Spleen (tissue), 13 donors: ENCODE measurements at places on chromosomes 13 and 19.
A peak's percentile ranks its signal among the peaks of the same experiment; 100 is the strongest.

DNA sequence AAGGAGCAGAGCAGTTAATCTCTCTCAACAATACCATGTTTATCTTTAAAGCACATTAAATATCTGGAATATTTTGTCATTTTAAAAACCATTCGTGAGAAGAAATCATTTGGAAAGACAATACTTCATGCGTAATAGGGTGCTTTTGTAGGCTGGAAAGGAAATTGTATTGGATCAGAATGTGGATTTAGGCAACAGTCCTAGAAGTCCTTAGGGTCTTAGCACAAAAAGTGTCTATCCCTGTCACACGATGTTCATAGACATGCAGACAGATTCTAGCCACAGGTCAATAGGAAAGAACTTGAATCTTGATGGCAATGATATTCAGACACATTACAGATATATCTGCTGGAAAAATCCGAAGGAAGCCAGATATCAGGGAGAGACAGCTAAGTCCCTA is 156.0 kb downstream of the KCTD12 start:
- DNase-seq, result no peak

- no peak for DNase-seq
Observed at GRCh38 chr19:50735869-50736268, 12.7 kb downstream of the CLEC11A start.

DNA sequence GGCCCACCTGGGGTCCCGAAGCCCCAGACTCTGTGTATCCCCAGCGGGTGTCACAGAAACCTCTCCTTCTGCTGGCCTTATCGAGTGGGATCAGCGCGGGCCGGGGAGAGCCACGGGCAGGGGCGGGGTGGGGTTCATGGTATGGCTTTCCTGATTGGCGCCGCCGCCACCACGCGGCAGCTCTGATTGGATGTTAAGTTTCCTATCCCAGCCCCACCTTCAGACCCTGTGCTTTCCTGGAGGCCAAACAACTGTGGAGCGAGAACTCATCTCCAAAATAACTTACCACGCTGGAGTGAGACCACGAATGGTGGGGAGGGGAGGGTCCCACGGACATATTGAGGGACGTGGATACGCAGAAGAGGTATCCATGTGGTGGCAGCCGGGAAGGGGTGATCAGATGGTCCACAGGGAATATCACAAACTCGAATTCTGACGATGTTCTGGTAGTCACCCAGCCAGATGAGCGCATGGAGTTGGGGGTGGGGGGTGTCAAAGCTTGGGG is 1.0 kb upstream of the ICAM5 start:
- no peak for DNase-seq

- DNase-seq, result no peak
Observed at GRCh38 chr13:112510002-112510780, 77.8 kb downstream of the TUBGCP3 start.

DNA sequence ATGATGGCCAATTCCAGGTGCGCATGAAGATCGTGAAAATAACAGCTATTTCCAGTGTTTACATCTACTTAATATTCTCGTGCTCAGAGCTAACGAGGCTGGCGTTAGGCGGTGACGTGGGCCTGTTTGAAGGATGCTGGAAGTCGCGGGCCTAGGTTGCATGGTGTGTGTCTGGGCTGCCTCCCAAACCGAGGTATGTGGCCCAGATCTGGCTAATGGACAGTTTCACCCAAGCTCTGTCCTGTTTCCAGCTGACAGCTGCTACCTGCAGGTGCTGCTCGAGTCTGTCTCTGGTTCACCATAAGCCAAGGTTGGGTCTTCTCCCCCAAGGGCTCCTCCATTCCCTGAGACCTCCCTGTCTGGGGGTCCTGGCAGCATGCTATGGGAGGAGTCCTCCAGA is 40.5 kb upstream of the KCTD15 start:
- DNase-seq, result no peak

DNA sequence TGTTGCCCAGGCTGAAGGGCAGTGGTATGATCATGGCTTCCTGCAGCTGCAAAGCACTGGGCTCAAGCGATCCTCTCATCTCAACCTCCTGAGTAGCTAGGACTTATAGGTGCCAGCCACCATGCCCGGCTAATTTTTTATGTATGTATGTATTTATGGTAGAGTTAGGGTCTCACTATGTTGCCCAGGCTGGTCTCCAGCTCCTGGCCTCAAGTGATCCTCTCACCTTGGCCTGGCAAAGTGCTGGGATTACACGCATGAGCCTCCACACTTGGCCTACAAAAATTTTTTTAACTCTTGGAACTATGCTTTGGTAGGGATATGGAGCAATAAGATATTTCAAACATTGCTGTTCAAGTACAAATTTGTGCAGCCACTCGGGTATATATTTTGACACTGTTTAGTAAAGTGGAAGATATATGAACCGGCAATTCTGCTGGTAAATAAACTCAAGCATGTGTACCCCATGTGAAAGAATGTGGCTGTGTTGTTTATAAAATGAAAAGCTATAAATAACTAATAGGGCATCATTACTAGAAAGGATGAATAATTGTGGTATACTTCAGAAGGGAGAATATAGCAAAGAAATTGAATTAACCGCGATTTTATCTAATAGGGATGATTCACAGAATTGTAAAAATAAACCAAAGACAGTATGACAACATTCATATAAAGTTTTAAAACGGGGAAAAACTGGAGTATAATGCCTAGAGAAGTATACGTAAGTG is 1.1 kb downstream of the ZNF566 start:
- no peak for DNase-seq

DNA sequence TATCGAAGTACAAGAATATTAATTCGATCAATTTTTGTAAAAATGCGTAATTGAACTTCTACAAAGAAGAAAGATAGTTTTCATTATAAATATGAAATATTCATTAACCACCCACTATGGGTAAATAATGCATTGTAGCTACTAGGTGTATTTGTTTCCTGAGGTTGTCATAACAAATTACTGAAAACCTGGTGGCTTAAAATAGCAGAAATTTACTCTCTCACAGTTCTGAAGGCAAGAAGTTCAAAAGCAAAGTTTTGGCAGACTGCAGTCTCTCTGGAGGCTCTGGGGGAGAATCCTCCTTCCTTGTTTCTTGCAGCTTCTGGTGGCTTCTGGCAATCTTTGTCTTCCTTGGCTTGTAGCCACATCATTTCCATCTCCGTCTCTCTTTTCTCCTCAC is 99.2 kb upstream of the MIR17HG start:
- DNase-seq, result no peak

DNA sequence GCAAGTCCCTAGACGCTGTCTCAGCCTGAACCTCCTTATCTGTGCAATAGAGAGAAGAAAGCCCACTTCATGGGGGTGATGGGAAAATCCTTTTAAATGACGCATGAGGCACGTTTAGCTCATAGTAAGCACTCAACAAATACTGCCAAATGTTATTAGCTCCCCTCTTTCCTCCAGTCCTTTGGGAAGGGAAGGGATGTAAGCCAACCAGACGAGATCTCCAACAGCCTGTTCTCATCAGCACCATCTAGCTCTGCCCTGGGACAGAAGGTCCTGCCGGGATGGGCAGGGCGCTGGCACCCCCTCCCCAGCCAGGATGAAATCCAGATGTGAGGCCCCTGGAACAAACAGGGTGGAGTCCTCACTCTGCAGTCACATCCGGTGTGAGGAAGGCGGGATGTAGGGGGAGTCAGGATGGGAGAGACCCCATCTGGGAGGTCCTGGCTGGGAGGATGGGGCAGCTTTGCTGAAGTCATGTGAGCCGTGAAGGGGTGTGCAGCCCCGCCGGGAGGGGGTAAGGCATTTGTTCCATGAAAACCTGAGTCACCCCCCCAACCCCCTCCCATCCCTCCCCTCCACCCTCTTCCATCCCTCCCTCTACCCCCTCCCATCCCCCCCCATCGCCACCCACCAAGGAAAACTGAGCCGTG is 4.6 kb downstream of the S1PR2 start:
- DNase-seq, result no peak

DNA sequence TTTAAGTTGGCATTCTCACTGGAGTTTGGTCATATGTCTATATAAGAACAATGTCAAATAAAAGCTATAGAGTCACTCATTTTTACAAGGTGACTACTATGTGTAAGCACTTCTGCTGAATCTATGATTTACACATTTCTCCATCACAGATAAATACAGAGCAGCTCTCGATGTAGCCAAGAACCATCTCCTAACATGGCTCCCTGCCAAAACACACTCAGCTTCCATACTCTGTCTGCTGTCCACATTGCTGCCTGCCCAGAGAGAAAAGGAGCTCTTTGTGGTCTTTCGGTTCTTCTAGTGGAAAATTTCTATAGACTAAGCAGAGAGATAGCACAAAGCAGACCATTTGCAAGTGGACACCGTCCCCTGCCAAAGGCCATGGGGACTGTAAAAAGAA is 190.9 kb upstream of the KLF12 start:
- DNase-seq, result no peak

DNA sequence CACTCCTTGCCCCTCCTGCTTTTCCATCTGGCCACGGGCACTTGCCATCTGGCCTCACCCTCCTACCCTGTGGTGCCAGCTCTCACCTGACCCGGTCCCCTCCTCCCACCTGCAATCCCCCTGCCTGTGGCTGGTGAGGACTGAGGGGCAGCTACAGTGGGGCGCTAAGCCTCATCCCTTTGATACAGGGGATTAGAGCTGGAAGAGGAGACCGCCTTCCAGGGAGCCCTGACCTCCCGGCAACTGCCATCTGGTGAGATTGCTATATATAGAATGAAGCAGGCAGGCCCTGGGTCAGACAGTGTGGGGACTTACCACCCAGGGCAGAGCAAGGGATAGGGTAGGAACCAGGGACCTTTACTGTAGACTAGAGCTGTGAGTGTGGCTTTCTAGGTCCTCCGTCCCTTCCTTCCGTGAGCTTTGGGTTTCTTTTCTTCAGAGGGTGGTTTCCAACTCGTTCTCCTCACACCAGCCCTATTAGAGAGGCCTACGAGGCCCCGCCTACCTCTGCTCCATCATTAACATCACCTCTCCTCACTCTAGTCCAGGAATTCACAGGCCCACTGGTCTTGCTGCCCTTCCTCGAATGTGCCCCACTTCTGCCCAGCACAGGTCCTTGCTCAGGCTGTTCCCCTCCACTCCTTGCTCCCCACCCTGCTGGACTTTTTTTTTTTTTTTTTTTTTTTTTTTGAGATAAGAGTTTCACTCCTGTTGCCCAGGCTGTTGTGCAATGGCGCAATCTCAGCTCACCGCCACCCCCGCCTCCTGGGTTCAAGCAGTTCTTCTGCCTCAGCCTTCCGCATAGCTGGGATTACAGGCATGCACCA is 7.7 kb downstream of the KASH5 start:
- no peak for DNase-seq

GRCh38 chr13:59689057-59689456 is 474.7 kb downstream of the DIAPH3 start:
- DNase-seq, result no peak

DNA sequence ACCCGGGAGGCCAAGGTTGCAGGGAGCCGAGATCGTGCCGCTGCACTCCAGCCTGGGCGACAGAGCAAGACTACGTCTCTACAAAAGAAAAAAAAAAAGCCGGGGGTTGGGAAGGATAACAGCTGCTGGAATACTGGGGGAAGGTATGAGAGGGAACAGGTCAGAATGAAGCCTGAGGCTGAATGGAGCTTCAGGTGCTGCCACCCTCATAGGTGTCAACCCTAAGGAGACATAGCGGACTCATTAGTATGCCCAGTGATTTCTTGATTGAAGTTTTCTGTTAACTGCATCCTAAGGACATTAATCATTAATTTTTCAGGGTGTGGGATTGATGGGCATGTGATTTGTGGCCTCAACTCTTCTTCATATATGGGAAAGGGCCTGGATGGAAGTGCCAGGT is 6.0 kb downstream of the SMARCA4 start:
- no peak for DNase-seq

DNA sequence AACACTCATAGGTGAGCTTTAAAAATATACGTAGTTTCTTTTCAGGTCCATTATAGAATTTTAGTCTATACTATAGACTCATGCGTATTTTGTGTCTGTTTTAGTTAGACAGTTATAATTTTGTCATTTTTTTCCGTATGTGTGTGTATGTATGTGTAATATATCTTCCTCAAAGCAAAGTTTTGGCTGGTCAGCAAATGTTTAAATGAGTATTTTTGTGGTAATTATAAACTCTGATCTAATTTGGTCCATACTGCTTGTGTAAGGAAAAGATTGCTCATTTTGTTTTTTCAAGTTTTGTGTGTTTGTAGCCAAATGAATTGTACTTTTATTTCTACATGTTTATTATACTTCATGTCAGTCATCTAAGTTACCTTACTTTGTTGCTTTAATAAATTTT is 20.5 kb downstream of the KCTD4 start:
- DNase-seq, result no peak

GRCh38 chr13:32659736-32660135 is 73.5 kb downstream of the PDS5B start:
- no peak for DNase-seq

DNA sequence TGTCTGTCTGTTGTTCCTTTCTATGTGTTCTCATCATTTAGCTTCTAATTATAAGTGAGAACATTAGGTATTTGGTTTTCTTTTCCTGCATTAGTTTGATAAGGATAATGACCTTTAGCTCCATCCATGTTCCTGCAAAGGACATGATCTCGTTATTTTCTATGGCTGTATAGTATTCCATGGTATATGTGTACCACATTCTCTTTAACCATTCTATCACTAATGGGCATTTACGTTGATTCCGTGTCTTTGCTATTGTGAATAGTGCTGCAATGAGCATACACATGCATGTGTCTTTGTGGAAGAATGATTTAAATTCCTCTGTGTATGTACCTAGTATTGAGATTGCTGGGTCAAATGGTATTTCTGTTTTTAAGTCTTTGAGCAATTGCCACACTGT is 1799.7 kb downstream of the SLITRK5 start:
- DNase-seq, result no peak

GRCh38 chr19:40143612-40144011 is 47.6 kb upstream of the MAP3K10 start:
- DNase-seq, result peak; percentile 80

- no peak for DNase-seq
Observed at GRCh38 chr13:20053016-20053415, 94.5 kb downstream of the ZMYM2 start.

- DNase-seq, result no peak
Observed at GRCh38 chr13:63190742-63191141, 1775.1 kb upstream of the PCDH20 start.

DNA sequence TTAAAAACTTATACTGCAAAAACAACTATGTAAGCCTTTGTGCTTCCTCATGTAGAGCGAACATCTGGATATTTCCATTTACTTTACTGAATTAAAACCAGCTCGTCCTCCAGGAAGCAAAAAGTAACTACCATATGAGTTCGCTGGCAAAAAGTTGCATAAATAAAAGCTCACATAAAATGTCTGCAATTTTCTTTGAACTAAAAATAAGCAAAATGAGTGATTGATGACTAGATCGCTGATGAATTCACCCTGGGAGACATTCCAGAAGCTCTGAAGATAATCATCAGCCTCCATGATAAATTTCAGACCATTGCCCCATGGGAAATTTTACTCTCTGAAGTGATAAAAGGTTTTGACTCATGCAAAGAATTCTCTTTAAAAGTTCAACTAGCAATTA is 67.3 kb upstream of the SACS start:
- DNase-seq, result no peak

- no peak for DNase-seq
Observed at GRCh38 chr13:75432811-75433244, 49.1 kb downstream of the TBC1D4 start.

GRCh38 chr13:49044008-49044407 is 68.3 kb downstream of the FNDC3A start:
- no peak for DNase-seq
